ENCODE measurements at places on chromosomes 1 and 21.

- DNase-seq: no peak
Observed at GRCh38 chr1:72516264-72516663, 233.9 kb upstream of the NEGR1 start.

DNA sequence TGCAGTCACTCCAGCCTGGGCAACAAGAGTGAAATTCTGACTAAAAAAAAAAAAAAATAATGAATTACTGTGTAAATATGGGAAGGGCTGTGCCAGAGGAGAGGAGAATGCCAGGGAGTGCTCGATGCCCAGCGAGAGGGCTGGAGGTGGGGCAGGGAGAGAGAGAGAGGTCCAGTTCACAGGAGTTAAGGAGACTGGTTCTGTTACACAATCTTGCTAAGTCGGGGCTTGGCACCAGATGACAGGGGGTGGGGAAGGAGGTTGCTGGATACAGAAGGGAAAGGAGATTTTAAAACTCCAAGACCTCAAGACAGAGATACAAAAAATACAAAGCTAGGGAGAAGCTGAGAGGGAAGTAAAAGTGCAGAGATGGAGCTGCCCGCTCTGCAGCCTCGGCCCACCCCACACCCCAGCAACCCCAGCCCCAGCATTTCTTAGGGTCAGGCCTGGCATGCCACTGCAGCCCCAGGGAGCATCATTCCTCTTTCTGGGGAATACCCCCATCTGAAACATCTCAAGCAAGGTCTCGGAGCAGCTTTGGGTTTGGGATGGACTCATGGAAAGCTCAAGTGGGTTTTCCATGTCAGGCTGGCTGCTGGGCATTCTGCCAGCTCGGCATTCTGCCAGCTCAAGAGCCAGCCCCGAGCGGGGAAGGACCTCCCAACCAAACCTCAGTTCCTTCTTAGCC is 991 bp downstream of the SELENBP1 start:
- DNase-seq: no peak

DNA sequence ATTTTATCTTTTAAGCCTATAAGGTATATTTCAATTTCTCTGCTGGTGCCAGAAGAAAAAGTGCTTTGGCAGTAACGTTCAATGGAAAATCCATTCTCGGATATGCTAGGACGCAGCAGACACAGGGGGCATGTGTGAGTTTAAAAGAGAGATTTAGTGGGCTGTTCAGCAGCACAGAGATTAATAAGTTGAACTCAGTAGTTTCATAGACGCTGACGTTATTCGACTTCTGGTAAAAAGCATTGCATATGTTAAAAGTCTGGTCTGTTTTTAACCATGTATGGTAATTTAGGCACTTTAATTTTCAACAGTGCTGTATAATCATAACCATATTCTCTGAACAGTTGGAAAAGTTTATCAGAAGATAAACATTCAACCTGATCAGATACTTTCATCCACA is 99.6 kb downstream of the ATP6V1G3 start:
- no peak for DNase-seq

DNA sequence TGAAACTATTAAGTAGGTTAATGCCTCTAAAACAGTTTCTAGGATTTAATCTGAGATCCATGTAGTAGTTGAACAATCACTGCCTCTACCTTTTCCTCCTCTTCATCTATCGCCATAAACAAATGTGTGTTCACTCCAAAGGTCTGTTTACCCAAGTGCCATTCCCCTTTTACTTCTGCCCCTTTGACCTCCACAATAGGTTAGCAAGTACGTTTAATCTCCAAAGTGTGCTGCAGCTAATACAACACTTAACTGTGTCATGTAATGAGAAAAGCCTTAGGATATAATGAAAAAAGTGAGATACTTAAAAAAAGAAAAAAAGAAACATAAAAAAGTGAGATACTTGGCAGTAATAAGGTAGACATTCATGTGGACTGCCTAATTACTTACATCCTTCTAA is 28.2 kb downstream of the GPBP1L1 start:
- no peak for DNase-seq

DNA sequence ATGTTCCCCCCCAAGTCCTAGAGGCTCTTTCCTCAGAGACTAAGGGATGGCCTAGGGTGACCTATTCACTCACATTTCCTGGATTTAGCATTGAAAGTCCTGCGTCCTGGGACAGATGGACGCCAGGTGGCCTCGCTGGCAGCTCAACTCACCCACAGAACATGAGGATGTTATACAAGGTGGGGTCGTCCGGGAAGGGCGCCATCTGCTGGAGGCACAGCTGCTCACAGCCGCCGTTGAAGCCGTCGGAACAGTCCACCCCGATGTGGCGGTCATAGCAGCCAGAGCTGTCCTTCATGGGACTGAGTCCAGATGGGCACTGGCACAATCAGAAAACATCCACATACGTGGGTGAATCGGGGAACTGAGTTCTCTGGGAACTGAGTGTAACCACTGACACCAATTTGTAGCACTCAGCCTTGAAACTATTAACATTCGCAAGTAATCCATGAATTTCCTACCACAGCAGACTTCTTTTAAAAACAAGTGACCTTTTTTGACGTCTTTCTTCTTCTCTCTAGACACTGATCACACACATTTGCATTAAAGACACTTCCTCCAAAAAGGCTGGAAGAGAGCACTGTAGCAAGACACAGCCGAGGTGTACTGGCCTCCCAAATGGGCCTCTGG is 215.4 kb downstream of the ASTN1 start:
- DNase-seq: peak; percentile 3

- DNase-seq: no peak
Observed at GRCh38 chr1:54323324-54323739, 82.9 kb downstream of the SSBP3 start.

- DNase-seq: no peak
Observed at GRCh38 chr1:236654511-236654910, 31.8 kb upstream of the ACTN2 start.

GRCh38 chr1:228941666-228942065 is 206.4 kb downstream of the RHOU start:
- DNase-seq: no peak

DNA sequence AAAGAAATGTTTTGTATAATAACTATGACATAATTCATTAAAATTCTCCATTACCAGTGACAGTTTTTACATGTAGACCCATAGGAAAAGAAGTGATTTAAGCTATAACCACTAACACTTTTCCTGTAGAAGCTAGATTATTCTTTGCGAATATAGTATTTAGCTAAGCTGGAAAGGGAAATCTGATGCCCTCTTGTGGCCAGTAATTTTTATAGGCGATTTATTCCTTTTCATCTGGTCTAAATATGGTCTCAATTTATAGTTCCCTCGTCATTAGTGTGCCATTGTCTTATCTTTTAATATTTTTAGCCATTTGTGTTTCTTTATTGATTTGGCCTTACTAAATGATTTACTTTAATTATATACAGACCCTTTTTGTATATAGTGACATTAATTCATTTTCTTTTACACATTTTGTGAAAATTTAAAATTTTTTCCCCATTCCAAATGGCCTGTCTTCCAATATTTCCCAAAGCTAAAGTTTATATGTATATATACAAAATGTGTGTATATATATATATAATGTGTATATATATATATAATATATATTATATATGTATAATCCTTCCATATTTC is 26.7 kb downstream of the BTG3 start:
- DNase-seq: no peak

- DNase-seq: no peak
Observed at GRCh38 chr1:208036106-208036808, 125.3 kb upstream of the CD34 start.

GRCh38 chr1:53878492-53879105 is 11.0 kb downstream of the YIPF1 start:
- DNase-seq: no peak

DNA sequence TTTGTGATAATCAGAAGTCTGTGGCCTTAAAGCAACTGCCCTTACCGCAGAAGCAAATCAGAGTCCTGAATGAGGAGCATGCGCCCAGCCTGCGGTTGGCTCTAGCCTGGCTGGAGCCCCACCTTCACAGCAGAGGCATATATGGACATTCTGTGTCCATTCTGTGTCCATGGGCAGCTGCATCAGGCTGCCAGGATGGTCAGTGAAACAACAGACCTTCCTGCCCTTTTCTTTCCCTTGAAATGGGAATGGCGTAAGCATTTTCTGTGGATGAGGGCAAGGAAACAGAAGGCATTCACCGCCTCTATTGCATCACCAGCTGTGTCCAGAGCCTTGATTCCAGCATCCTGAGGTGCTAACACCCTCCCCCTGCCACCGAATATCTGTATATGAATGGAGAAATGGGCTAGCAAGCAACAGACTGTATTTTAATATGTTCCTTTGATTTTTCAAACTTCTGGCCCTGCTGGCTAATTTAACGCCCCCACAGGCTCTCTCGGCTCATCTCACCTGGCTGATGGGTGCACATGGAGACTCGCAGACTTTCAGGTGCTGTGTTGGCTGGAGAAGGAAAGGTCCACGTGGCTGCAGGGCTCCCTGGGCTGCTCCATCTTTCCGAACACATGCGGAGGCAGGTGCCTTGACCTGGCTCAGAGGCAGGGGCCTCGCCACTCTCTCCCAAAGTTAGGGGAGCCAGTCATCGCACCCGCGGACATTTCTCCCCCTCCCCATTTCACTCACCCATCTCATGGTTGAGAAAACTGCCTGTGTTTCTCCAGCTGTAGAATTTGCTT is 159.2 kb downstream of the GALNT2 start:
- DNase-seq: no peak

DNA sequence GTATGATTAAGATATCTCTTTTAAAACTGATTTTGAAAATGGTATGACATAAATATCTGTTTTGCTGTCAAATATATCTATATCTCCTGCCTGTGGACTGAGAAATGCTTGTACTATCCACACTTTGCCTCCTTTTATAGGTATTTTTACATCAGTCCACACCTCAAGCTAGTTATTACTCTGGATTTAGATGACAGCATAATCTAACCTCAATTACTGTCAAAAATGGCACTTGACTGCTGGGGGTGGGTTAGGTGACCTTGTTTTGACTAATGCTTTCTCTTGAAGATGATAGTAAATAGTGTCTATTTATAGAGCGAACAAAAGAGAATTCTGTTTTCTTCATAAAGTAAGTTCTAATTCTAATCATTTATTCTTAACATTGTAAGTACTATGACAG is 9.1 kb downstream of the ADGRL2 start:
- no peak for DNase-seq

DNA sequence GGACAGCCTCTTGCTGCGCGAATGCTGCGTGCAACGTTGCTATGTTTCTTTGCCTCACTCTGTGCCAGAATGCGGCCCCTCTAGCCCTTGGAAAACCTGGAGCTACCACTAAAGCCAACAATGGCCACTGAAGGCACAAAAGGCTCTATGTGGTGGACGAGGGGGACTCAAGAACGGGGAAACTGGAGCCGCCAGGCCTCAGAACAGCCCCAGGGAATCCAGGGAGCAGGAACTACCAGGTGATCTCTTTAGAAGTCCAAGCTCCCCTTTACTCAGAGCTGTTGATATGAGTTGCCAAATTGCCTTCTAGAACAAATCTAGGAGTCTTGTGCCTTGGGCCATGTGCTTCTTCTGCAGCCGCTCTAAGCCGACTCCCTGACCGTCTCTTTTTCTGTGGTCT is 113.8 kb upstream of the ERRFI1 start:
- DNase-seq: no peak

GRCh38 chr1:29414086-29414485 is 177.8 kb downstream of the PTPRU start:
- no peak for DNase-seq

DNA sequence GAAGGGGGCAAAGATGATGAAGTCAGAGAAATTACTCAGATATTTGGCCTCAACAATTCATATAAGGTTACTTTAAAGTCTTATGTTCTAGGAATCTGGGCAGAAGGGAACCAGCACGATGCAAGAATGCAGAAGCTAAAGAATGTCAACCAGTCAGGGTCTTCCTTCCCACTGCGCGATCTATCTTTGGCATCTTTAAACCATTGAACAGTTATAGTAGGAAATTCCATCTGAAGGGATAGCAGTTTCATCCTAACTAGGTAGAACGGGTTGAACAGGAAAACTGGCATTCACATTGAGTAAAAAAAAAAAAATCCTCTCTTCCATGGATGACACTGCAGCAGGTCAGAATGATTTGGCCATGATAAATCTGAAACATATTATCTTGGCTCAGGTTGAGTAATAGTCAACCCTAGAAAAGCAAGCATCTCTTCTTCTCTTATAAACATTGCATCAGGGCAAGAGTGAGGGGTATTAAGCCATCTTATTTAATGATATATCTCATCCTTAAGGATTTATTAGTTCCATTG is 6.3 kb downstream of the CRCT1 start:
- DNase-seq: no peak

DNA sequence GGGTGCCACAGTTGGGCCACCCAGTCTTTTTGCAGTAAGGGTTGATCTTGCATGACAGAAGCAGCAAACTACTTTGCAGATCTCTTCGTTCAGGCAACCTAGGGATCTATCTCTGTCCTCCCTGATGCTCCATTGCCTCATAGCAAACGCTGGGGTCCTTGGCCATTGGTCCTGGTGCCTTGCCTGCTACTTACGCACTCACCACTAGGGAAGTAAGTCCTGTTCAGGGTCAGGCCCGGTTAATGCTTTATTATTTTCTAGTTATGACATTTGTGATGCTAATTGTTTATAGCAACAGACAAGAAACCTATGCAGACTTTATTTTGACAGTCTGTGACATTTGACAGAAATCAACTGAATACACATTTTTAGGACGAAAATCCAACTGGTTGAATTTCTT is 326.5 kb upstream of the FMN2 start:
- no peak for DNase-seq

Data from stimulated activated CD4-positive, alpha-beta T cell treated with anti-CD3 and anti-CD28 coated beads, Interleukin-4, amount 100 ng/mL, for 24 hours (primary cell).